GM06990 (cell line): ENCODE measurements at places on chromosomes 13 and 19.

DNA sequence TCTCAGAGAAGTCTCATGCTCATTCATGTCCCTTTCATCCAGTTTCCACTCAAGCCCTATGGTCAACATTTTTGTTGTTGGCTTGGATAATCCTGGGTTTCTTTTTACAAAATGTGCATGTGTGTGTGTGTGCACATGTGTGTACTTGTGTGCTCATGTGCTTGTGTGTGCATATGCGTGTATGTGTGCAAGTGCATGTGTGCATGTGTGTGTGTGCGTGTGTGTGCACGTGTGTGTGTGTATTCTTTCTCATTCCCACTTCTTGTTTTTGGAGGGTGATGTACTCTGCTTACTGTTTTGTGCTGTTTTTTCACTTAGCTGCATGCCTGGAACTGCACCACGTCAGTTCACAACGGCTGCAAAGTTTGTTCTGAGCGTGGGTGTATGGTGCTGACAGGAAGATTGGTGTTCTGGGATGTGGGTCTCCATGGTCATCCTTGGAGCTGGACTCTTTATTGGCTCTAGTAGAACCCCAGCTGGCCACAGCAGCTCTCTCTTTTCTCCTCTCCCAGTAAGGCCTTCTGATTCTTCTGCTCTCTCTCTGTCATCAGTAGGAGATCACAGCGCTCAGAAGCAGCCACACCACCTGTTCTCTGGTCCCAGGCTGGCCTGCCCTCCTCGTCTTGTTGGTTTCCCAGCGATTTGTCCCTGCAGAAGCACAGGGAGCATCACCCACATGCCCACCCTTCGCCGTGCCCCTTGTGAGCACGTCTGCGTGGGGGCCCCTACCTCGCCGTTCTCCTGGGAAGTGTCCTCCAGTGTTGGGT is 60.8 kb downstream of the SOX1 start:
- no peak for DNase-seq

GRCh38 chr13:65763811-65764210 is 1466.3 kb downstream of the PCDH9 start:
- DNase-seq: no peak

GRCh38 chr13:73933795-73934194 is 200.4 kb downstream of the KLF12 start:
- DNase-seq: no peak

- no peak for DNase-seq
These were observed 275.4 kb upstream of the OBI1 start for GRCh38 chr13:78934336-78934735.

DNA sequence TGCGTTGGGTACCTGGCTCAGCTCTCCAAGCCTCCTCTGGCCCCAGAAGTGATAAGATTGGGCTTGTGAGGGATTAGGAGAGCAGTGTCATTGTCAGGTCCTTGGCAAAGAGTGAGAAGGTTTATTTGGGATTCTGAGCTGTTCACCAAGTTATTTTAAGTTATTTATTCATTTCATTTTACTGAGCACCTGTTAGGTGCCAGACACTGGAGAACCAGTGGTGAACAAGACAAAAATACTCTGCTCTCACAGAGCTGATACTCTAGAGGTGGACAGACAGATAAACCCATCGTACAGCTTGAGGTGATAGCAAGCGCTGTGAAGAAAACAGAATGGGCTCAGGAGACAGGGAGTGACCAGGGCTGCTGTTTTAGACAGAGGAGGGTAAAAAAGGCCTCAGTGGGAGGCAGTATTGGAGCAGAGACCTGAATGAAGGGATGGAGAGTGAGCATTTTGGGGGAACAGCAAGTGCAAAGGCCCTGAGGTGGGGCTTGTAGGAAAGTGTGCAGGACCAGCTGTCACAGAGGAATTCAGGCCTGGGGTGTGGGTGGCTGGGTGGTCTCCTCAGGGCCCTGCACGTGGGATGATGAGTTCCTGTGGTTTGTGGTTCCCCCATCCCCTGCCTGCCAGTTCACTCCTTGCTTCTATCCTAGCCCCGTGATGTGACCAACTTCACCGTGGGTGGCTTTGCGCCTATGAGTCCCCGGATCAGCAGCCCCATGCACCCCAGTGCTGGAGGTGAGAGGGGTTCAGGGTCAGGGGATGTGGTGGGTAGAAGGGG is 8.7 kb upstream of the TIMM50 start:
- DNase-seq: no peak

DNA sequence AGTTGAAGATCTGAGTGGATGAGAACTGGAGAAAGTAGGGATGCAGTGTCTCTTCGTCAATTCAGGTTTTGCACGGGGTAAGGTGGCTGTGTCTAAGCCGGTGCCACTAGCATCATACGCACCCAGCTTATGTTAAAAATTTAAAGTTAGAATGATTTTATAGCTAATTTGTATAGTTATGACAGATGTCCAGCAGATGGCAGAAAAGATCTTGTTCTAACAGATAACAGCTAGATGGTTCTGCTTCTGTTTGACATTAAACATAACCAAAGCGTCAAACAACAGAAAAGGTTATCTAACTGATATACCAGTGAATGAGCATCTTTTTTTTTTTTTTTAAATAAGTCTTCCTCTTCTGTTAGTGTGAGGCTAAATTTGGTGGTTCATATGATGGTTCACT is 18.8 kb upstream of the EDDM13 start:
- peak; percentile 13 for DNase-seq

GRCh38 chr19:46068345-46069258 is 27.8 kb upstream of the IGFL4 start:
- DNase-seq: no peak

DNA sequence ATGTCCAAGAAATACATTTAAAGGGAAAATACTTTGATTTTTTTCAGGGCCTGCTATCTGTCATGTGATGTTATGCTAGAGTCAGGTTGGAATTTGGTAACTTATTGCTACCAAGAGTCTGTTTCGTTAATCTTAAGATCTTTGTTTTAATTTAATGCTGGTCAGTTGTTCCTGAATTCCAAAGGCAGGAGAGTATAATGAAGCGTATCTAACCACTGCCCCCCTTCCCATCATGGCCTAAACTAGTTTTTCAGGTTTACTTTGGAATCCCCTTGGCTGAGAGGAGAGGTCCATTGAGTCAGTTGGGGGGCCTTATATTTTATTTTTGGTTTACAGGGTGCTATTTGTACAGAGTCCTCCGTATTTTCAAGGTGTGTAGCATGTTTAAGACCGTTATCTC is 116.3 kb upstream of the SLC7A1 start:
- no peak for DNase-seq

- no peak for DNase-seq
These were observed 36.8 kb downstream of the MIPEP start for GRCh38 chr13:23852351-23852750.
